ENCODE measurements at places on chromosomes 6 and 20. TPM values are rescaled to one million over a fixed set of nuclear protein-coding genes. Genes with fewer than 3 reads are reported as not detected.

ADGRG6 gene
- 9.9 TPM for total RNA-seq

ANGPT4 gene
- total RNA-seq, result 0.23 TPM

TSHZ2 gene
- total RNA-seq, result 22.1 TPM

ZC2HC1B gene
- not detected for total RNA-seq

NKX2-4 gene
- total RNA-seq, result 2.1 TPM

TRIM38 gene
- total RNA-seq, result 0.92 TPM

BMP5 gene
- 5.5 TPM for total RNA-seq

KCNQ2 gene
- 188 TPM for total RNA-seq

TGM3 gene
- total RNA-seq, result 0.46 TPM

PDE10A gene
- 213 TPM for total RNA-seq

PANK2 gene
- total RNA-seq, result 50.3 TPM

ROS1 gene
- not detected for total RNA-seq

ZBTB46 gene
- 20.3 TPM for total RNA-seq

TPD52L2 gene
- total RNA-seq, result 30.0 TPM

ZNF318 gene
- total RNA-seq, result 18.2 TPM

HEY2 gene
- total RNA-seq, result 2.8 TPM

BPI gene
- total RNA-seq, result 0.46 TPM

MAPK14 gene
- total RNA-seq, result 39.4 TPM

TINAG gene
- not detected for total RNA-seq

POM121L2 gene
- total RNA-seq, result not detected

FOXQ1 gene
- total RNA-seq, result 2.8 TPM

HLA-B gene
- total RNA-seq, result 56.7 TPM

HDGFL1 gene
- total RNA-seq, result not detected

VSX1 gene
- total RNA-seq, result 0.46 TPM

PRND gene
- 3.9 TPM for total RNA-seq

MBOAT1 gene
- 2.8 TPM for total RNA-seq

RNF217 gene
- total RNA-seq, result 25.1 TPM

SYTL3 gene
- 2.5 TPM for total RNA-seq

RAET1G gene
- total RNA-seq, result not detected

CST7 gene
- 0.69 TPM for total RNA-seq

GGT7 gene
- total RNA-seq, result 22.6 TPM

TREM1 gene
- not detected for total RNA-seq

CTCFL gene
- 0.23 TPM for total RNA-seq

SIRPB2 gene
- 0.69 TPM for total RNA-seq

MUCL3 gene
- not detected for total RNA-seq

MYCT1 gene
- total RNA-seq, result 4.4 TPM

HLA-DMA gene
- 0.46 TPM for total RNA-seq

CGA gene
- not detected for total RNA-seq

PFDN4 gene
- 167 TPM for total RNA-seq

PHACTR1 gene
- total RNA-seq, result 54.7 TPM

EYA4 gene
- 3.5 TPM for total RNA-seq

SPATA25 gene
- 1.6 TPM for total RNA-seq

HLA-G gene
- total RNA-seq, result not detected

EPPIN gene
- not detected for total RNA-seq

GHRH gene
- 2.3 TPM for total RNA-seq

TSPO2 gene
- not detected for total RNA-seq

EYS gene
- total RNA-seq, result 1.4 TPM

THBD gene
- total RNA-seq, result 1.8 TPM

LST1 gene
- total RNA-seq, result 6.0 TPM

TCF21 gene
- total RNA-seq, result under 0.01 TPM
